ENCODE measurements at places on chromosomes 12 and 14. TPM values are rescaled to one million over a fixed set of nuclear protein-coding genes. Genes with fewer than 3 reads are reported as not detected.

OR5AU1 gene
- total RNA-seq: 0.05 TPM

RTN1 gene
- total RNA-seq: not detected

WNT5B gene
- 0.24 TPM for total RNA-seq

PTPRO gene
- total RNA-seq: 0.24 TPM

CCND2 gene
- total RNA-seq: 0.17 TPM

ESRRB gene
- total RNA-seq: 0.27 TPM

TMEM132D gene
- not detected for total RNA-seq

NEK9 gene
- total RNA-seq: 65.4 TPM

NR4A1 gene
- 18.0 TPM for total RNA-seq

RBP5 gene
- total RNA-seq: 2.3 TPM

C12orf50 gene
- total RNA-seq: 0.33 TPM

GYS2 gene
- not detected for total RNA-seq

OVCH1 gene
- not detected for total RNA-seq

KCNC2 gene
- total RNA-seq: not detected

GRCh38 chr12:120801146-120801545, 75.5 kb downstream of the ACADS start:
- DNase-seq: peak; percentile 6

DNA sequence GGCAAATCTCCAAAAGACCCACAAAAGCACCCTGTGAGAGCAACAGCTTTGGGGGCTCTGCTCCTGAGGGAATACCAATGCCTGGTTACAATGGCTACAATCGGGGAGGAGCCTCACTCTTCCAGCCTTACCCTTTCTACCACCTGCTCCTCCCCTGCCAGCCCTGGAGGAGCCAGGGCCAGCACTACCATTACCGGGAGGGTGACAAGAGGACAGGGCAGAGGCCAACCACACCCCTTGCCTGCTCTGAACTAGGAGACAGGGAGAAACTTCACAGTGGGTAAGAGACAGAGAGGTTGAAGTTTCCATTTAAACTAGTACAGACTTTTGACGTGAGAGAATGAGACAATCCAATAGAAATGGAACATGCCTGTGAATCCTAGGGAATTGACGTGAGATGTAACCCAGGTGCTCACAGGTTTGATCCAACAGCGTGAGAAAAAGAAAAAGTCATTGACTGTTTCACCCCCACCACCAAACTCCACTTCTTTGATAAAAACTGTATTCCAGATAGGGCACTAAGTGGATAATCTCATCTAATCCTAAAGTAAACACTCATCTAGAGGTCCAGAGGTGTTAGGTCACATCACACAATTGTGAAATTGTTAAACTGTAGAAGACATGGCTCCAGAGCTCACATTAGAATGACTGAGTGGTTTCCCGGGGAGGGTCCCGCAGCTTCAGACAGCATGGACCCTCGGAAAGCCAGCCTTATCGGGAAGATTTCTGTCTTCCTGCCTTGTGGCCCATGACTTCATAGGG, 8.4 kb upstream of the TC2N start:
- DNase-seq: no peak

DNA sequence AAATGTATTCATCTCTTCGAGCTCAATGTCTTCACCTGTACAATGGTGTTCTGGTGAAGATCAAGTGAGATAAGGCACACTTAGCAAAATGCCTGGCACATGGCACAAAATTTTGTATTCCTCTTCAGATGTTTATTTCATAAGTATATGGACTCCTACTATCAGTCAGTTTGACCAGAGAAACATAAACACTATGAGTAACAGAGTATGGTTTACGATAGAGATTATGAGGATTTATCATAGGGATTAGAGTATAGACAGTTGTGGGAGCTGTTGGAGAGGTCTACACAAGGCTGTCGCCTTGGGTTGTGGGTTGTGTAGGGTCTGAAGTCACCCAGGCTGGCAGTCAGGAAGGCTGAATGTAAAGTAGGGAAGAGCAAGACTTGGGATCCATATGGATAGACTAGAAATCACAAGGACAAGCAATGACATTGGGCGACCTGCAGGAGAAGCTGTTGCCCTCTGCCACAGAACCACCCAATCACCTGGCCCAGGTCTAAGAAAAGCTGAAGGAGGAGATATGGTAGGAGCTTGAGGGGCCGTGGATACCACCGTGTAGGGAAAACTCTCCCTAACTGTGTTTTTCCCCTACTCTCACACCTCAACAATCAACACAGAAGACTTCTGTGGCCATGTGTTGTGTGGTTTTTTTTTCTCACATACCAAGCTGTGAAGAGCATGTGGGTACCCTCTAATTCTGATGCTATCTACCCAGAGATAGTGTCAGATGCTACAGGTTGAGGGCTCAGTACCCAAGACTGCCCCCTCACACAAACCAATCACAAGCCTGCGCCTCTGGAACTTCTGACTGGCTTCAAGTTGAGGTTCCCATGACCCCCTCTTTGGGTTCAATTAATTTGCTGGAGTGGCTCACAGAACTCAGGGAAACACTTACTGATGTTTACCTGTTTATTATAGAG, 27.2 kb upstream of the RESF1 start:
- DNase-seq: no peak

DNA sequence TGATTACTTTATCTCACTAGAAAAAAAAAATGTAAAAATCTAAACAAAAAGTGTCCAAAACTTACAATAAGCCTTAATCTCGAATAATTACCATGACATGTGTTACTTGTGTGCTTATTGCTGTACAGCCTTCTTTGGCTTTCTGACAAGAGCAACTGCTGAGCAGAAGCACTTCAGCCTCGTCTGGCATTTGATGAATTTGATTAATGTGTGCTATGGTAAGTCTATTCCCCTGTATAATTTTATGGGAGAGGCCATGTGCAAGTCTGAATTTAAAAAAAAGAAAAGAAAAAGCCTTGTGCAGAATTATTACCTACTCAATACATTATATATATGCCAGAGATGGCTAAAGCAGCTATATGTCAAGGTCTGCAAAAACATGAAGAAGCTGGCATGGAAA, 113.9 kb downstream of the AEBP2 start:
- DNase-seq: no peak

DNA sequence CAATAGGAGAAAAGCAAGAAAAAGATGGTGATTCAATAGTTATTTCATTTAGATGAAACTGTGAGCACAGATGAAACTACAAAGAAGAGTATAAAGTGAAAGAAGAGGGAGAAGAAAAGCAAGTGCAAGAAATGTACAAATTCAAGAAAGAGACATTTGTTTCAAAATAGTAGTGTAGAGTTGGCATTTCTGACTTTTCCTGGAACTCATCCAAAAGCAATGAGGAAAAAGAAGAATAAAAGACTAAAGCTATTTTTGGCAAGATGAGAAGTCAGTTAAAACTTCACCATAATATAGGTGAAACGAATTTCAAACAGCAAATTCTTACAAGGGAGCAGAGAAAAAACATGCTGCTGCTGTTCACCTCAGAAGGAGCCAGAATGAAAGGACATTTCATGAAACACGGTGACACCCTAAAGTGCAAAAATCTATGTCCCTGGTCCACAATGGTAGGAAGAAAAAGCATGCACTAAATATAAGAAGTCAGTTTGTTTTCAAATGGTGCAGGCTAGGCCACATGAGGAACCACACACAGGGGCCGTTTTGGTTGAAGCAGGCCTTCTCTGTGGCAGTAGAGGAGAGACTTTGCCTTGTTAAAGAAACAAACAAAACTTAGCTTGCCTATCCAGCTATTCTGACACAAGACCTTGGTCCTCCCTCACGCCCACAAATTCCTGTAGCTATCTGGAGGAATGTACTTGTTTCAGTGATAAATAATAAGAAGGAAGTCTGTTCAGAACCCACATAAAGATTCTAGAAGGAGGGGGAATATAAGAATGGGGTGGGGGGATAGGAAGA, 11.1 kb upstream of the CMAS start:
- DNase-seq: no peak

GRCh38 chr12:112869091-112869490, 37.7 kb upstream of the OAS1 start:
- DNase-seq: no peak

DNA sequence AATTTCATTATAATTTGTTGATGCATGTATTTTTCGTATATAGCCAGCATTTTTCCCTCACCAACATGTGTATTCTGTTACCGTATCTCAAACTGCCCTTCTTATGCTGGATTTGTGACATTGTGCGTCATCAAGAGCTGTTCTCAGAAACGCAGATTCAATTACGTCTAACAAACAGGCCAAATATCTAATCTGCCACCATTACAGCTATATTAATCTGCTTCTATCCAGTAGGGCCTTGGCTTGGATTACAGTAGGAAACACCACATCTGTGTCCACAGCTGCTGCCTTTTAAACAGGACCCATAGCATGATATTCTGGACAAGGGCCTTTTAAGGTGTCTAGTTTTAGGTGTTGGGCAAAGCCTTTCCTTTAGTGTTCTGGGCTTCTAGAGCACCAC, 140.6 kb downstream of the PDE3A start:
- no peak for DNase-seq

GRCh38 chr12:119601877-119602733, 8.5 kb downstream of the TMEM233 start:
- DNase-seq: no peak

DNA sequence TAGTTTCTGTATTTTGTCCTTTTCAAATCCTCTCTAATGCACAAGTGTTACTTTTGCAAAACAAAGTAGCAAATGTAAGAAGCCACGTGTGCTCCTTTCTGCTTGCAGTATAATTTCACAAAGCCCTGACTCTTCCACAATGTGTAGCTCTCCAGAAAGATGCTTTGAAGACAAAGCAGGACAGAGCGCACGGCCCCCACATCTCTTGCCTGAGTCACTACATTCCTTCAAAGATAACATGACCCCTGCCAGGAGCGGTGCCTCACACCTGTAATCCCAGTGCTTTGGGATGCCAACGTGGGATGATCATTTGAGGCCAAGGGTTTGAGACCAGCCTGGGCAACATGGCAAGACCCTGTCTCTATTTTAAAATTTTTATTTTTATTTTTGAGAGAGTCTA, 40.5 kb downstream of the JAG2 start:
- DNase-seq: no peak

GRCh38 chr14:61178226-61179060, 102.7 kb downstream of the TMEM30B start:
- DNase-seq: peak; percentile 70

GRCh38 chr12:17148706-17149105, 542.7 kb upstream of the LMO3 start:
- no peak for DNase-seq

DNA sequence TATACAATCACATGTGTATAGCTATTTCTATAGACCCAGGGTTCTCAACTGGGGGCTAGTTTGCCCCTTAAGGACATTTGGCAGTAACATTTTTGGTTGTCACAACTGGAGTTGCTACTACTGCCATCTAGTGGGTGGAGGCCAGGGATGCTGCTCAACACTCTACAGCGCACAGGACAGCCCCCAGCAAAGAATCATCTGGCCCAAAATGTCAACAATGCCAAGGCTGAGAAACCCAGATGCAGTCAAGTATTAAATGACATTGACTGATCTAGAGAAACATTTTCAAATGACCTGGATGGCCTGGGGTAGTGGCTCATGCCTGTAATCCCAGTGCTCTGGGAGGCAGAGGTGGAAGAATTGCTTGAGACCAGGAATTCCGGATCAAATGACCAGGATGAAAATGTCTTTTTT, 5.8 kb downstream of the WSB2 start:
- DNase-seq: peak; percentile 62

GRCh38 chr12:66011731-66012130, 118.8 kb downstream of the LLPH start:
- no peak for DNase-seq

- no peak for DNase-seq
Observed at GRCh38 chr12:80714055-80714454, 2.7 kb upstream of the MYF5 start.

GRCh38 chr12:20057398-20057797, 310.9 kb upstream of the PDE3A start:
- no peak for DNase-seq

DNA sequence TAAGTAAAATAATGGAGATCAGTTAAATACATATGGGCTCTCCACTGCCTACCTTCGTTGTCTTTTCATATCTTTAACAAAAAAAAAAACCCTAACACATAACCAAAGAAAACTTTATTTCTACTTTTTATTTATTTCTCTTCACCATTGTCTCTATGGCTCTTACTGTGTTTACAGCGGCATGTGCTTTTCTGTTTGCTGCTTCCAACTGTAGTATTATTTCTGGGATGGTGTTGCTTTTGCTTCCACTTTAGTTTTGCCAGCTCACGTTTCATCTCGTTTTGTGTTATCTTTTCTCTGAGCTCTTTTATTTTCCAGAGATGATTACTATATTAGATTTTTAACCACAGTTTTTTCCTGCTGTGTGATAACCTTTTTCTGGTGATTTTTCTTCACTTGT, 46.1 kb downstream of the KTN1 start:
- DNase-seq: no peak

GRCh38 chr12:58966939-58967338, 46.6 kb upstream of the LRIG3 start:
- no peak for DNase-seq

DNA sequence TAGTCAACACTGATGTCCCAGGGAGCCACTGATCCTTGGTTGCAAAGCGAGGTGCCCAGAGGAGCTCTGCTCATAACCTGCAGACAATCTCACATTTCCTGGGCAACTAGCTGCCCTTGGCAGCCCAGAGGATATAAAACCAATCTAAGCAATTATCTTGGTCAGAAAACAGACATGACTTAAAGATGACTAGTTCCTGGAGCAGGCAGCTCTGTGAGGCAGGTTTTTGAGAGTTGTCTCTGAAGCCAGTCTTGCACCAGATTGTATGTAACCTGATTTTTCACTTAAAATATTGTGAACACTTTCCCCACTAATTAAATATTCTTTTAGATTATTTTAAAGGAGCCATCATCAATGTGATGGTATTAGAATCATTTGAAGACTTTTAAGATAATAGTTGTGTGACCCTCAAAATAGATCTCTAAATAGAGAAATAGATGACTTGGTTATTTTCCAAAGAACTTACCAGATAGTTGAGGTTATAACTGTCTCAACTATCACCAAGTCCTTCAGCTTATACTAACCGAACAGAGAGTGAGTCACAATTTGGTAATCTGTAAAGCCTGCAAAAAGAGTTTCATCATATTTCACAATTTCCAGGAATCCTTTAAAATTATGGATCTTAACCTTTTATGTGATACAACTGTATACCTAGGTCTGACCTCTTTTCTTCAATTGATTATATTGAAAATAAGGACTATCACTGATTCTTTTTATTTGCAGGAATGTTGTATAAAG, 75.9 kb downstream of the LIN7A start:
- no peak for DNase-seq

DNA sequence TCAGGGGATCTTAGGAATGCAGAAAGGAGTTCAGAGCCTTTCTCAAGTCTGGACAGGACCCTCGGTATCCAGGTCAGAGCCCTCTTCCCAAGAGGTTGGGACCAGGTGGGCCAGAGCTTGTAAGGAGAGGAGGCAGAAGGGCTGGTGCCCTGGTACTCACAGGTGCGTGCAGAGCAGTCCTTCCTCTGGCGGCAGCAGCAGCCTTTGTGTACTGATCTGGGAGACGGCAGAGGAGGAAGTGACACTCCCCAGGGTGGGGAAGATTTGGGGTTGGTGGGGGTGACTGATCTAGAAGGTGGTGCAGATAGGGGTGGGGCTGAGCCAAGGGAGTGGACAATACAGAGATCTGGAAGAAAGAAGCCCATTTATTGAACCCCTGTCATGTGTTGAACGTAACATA, at the start of gene ITGB7:
Gene ITGB7 (minus strand): TSS at position 210 of the 400 bp plus-strand sequence. CDS start 6,808 bp downstream, outside the sequence.
- no peak for DNase-seq

GRCh38 chr14:21073921-21074320, 3.8 kb downstream of the ARHGEF40 start:
- DNase-seq: no peak

GRCh38 chr12:120237360-120238171, 28.0 kb downstream of the PXN start:
- DNase-seq: no peak
